Panc1 (cell line): ENCODE measurements at places on chromosomes 5 and 9. TPM values are rescaled to one million over a fixed set of nuclear protein-coding genes. Genes with fewer than 3 reads are reported as not detected.

Gene FEM1C
- 10.4 TPM for total RNA-seq

Gene DRD1
- total RNA-seq, result 1.0 TPM

Gene TRAF1
- 4.7 TPM for total RNA-seq

Gene OR1L8
- total RNA-seq, result not detected

Gene TMEM171
- total RNA-seq, result 2.1 TPM

Gene MZB1
- 0.49 TPM for total RNA-seq

Gene PCDHA7
- 0.15 TPM for total RNA-seq

Gene SLC6A7
- not detected for total RNA-seq

Gene SHISAL2B
- not detected for total RNA-seq

Gene ZNF462
- 34.8 TPM for total RNA-seq

Gene PDLIM4
- 9.9 TPM for total RNA-seq

Gene RUFY1
- total RNA-seq, result 66.3 TPM

Gene PCDHA1
- total RNA-seq, result not detected

Gene AGXT2
- total RNA-seq, result not detected

Gene FAXDC2
- total RNA-seq, result 0.39 TPM

Gene CERT1
- 26.7 TPM for total RNA-seq

Gene DIPK1B
- total RNA-seq, result 10.6 TPM

Gene NKD2
- 12.3 TPM for total RNA-seq

Gene EIF4E1B
- not detected for total RNA-seq

Gene WDR38
- not detected for total RNA-seq

Gene DIRAS2
- 0.03 TPM for total RNA-seq

Gene ZFP37
- total RNA-seq, result 1.1 TPM

Gene MVB12B
- total RNA-seq, result 9.4 TPM

Gene PTAR1
- total RNA-seq, result 26.0 TPM

Gene SHOC1
- 0.10 TPM for total RNA-seq

Gene SPOCK1
- 15.6 TPM for total RNA-seq

Gene PTPDC1
- 10.6 TPM for total RNA-seq

Gene SLC22A5
- 9.5 TPM for total RNA-seq

Gene LRRC19
- total RNA-seq, result not detected

Gene IL3
- total RNA-seq, result not detected

Gene ADRB2
- total RNA-seq, result 1.0 TPM

Gene ADGRV1
- total RNA-seq, result 0.49 TPM

Gene TYRP1
- total RNA-seq, result 0.23 TPM

Gene PCDHGC3
- total RNA-seq, result 54.1 TPM

Gene CAMK4
- 0.39 TPM for total RNA-seq

Gene SURF6
- 16.1 TPM for total RNA-seq

Gene HACD4
- 0.13 TPM for total RNA-seq

Gene PDE6A
- 0.33 TPM for total RNA-seq

Gene GFI1B
- 0.08 TPM for total RNA-seq

Gene GDA
- 5.0 TPM for total RNA-seq

Gene FOXD4L5
- total RNA-seq, result 0.08 TPM

Gene BARHL1
- not detected for total RNA-seq

Gene CSF2
- total RNA-seq, result not detected

Gene CBY3
- 0.39 TPM for total RNA-seq

Gene GARNL3
- 11.5 TPM for total RNA-seq

Gene TEK
- total RNA-seq, result not detected

Gene PCDHGB1
- 2.0 TPM for total RNA-seq

Gene TXNDC8
- total RNA-seq, result not detected

Gene CKMT2
- total RNA-seq, result not detected

Gene SPATA31D4
- total RNA-seq, result not detected

Gene GLRA1
- not detected for total RNA-seq

Gene ENTPD8
- total RNA-seq, result 3.9 TPM

Gene NTNG2
- total RNA-seq, result 5.1 TPM

Gene OR1J2
- total RNA-seq, result not detected

Gene GRM6
- total RNA-seq, result not detected
